Right ventricle myocardium inferior (tissue), 1 donor: ENCODE measurements at places on chromosomes 7 and 10. TPM values are rescaled to one million over a fixed set of nuclear protein-coding genes. Genes with fewer than 3 reads are reported as not detected.

FANK1 gene
- 0.51 TPM for total RNA-seq

STOX1 gene
- 0.41 TPM for total RNA-seq

ZEB1 gene
- total RNA-seq: 75.5 TPM

TEX47 gene
- not detected for total RNA-seq

PGAM2 gene
- 1,123 TPM for total RNA-seq

ITGA8 gene
- total RNA-seq: 1.7 TPM

MMP21 gene
- not detected for total RNA-seq

MINDY3 gene
- 16.7 TPM for total RNA-seq

DNA sequence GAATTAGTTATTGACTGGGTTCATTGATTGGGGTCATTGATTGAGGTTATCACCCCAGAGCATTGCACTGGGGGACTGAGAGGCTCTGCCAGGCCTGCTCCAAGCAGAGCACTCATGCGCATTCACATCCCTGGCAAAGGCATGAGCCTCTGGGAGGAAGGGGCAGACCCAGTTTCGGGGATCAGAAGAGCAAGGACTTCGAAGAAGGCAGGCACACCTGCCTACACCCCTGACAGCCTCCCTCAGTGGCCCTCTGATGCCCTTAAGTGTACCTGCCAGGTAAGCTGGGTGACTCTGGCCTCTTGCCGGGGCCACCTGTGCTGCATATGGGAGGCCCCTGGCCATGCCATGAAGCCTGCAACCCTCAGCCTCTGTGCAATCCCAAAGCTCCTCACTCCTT is 181.1 kb downstream of the PTPN20 start:
- DNase-seq: no peak

DNA sequence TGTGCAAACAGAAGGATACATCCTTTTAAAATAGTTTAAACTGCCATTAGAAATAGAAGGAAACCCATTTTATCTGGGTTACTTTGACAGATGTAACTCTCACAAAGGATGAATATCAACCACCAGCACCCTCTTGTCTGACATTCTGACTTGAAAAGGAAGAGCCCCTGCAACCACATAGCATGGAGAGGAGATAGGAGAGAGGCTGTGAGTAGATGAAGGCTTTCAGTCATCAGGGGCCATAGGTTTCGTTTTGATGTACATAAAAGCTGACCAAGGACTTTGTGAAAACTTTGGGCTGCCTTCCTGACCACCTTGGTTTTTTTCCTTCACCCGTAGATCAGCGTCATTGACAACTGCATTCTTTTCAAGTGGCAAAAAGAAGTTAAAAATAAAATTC is 211.6 kb upstream of the PRPS1L1 start:
- no peak for DNase-seq

GRCh38 chr10:51832652-51833383 is 133.4 kb upstream of the CSTF2T start:
- no peak for DNase-seq

GRCh38 chr7:158898025-158898424 is 41.7 kb downstream of the DYNC2I1 start:
- no peak for DNase-seq

DNA sequence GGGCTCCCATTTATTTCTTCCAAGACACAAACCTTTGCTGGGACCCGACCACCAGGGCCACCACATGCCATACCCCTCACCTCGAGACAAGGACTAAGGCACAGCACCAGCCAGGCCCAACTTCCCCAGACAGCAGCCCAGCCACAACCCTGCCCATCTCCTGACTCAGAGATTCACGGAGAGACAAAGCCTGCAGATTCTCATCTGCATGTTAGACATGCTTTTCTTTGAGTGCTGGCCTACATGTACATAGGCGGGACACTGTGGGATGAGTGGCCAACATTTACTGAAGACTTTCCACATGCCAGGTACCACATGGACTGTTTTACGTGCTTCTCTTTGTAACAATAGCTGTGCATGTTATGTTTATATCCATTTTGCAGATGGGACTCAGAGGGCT is 221.3 kb upstream of the ZMIZ1 start:
- DNase-seq: no peak

GRCh38 chr7:101952355-101953247 is 135.2 kb downstream of the CUX1 start:
- no peak for DNase-seq

GRCh38 chr7:112414855-112415490 is 35.3 kb upstream of the IFRD1 start:
- DNase-seq: no peak

DNA sequence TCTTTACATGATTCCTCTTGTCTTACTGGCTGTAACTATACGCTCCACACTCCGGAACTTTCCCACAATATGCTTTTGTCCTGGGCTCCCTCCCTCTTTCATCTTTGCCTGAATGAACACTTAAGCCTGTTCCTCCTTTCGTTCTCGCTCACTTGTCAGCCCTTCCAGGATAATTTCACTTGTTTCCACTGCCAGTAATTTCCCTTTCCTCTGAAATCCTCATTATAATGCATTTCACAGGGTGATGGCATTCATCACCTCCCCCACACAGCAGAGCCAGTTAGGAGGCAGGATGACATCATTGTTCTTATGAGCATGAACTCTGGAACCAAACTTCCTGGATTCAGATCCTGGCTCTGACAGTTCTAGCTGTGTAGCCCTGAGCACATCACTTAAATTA is 372.6 kb downstream of the GPR158 start:
- DNase-seq: no peak

GRCh38 chr10:60384708-60385398 is 4.8 kb downstream of the ANK3 start:
- DNase-seq: no peak

- no peak for DNase-seq
Measured at GRCh38 chr7:9036080-9036479, 602.7 kb downstream of the NXPH1 start.

DNA sequence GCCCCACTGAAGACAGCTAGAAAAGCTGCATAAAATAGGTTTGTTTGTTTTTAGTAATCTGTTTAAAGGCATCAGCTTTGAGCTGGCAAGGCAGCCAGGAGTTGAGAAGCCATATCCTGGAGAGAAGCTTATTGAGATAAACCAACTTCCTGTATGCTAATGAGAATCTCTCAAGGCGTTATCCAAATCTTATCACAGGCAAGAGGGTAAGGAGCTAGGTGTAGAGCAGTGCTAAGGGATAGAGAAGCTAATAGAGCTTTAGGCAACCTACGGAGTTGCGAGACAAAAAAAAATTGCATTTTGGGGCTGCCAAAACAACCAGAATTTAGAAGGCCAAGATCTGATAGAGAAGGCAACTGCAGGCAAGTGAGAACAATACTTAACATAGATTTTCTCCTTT is 641.6 kb downstream of the SH2D4B start:
- no peak for DNase-seq

- no peak for DNase-seq
Measured at GRCh38 chr7:37971491-37971890, 51.1 kb downstream of the EPDR1 start.

DNA sequence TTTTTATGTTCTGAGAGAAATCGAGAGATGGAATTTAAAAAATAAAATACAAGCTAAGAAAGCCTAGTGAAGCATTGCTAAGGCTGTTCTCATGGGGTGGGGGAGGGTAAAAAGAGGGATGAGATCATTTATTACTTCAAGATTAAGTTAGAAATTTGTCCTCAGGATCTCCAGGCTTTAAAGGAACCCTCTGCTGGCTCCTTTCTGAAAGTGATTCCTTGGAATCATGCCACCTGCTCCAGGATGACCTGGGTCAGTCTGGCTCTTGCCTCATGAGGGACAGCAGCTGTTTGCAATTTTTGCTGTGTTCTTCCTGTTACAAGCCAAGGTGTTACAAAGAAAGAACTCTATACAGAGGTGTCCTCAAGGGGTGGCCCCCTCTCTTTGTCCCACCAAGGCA is 69.8 kb downstream of the CDK1 start:
- DNase-seq: no peak

GRCh38 chr7:117775801-117776200 is 97.4 kb downstream of the CTTNBP2 start:
- no peak for DNase-seq
